ENCODE measurements at places on chromosomes 4 and X.

DNA sequence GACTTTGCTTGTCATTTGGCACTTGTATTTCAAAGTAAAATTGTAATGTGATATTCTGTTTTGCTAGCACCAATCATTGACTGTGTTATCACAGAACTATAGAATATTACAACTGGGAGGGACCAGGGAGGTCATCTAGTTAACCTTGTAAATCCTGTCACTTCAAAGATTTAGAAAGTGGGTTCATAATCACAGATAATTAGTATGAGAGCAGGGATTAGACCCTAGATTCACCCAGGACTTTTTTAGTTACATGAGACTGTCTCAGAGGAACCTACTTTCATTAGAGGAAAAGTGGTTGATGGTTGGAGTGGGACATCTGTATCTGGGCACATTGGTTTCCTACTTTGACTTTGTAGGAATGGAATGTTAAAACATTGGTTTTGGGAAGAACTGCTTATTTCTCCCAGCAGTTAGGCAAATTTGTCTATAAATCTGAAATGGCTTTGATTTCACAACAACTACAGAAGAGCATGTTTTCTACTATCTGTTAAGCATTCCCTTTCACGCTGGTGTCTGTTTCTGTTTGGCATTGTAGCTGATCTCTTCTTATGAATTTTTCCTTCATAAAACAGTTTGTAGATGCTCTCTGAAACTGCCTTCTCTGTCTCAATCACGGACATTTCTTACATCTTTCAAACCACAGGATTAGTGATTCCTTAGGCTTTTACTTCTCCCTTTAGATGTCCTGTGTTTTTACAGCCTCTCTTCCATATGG is 144.1 kb downstream of the DIPK2B start:
- no peak for DNase-seq

GRCh38 chr4:32569861-32570260 is 1849.7 kb downstream of the PCDH7 start:
- DNase-seq: no peak

DNA sequence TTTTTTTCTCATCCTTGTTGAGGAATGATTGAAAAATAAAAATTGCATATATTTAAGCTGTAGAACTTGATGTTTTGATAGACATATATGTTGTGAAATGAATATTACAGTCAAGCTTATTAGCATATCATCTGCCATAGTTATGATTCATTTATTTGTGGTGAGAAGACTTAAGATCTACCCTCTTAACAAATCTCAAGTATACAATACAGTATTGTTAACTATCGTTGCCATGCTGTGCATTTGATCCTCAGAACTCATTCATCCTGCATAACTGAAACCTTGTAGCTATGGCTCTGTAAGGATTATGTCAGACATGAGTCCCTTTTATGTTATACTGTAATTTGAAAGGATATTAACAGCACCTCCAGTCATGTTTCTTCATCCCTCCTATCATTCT is 2045.3 kb downstream of the ARAP2 start:
- DNase-seq: no peak

DNA sequence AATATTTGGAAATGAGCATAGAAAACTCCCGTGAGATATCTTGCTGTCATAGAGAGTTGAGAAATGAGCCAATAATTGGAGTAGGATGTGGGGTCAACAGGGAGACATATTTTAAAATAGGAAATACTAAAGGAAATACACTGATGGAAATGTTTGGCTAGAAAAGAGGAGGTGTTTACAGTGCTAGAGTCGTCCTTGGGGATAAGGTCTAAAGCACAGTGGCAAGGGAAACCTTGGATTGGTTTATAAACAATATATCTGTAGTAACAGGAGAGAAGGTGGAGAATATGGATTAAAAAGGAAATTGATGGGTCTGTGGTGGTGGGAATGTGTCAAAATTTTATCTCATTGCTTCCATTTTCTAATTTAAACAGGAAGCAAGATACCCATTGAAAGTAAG is 82.1 kb downstream of the PPEF2 start:
- no peak for DNase-seq

GRCh38 chr4:159946983-159947615 is 844.2 kb downstream of the RAPGEF2 start:
- DNase-seq: no peak

- no peak for DNase-seq
Measured at GRCh38 chrX:68710870-68711576, 63.6 kb downstream of the STARD8 start.

Data from activated T-cell treated with anti-CD3 and anti-CD28 coated beads, Interleukin-2, amount 50 U/mL, for 4 hours (primary cell).